ENCODE measurements at places on chromosomes 7 and 10.

GRCh38 chr7:10888861-10889260, 84.8 kb upstream of the PHF14 start:
- no peak for DNase-seq

DNA sequence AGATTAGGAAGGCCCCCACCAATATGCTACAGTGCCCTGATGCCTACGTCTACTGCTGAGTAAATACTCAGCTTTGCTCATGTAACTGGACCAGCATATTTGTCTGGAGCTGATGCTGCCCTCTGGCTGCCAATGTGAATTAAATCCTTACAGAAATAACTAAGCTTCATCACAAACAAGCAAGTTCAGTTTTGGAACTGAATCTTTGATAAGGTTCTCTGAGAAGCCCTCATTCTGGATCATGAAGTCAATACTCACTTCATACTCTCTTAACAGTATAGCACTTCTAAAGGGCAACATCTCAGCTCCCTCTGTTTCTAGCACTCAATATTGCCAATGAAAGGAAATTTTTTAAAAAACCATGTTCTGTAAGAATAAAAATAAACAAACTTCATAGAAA, 246.7 kb downstream of the ETV1 start:
- no peak for DNase-seq

GRCh38 chr10:110258542-110258941, 46.2 kb downstream of the SMNDC1 start:
- DNase-seq: no peak

DNA sequence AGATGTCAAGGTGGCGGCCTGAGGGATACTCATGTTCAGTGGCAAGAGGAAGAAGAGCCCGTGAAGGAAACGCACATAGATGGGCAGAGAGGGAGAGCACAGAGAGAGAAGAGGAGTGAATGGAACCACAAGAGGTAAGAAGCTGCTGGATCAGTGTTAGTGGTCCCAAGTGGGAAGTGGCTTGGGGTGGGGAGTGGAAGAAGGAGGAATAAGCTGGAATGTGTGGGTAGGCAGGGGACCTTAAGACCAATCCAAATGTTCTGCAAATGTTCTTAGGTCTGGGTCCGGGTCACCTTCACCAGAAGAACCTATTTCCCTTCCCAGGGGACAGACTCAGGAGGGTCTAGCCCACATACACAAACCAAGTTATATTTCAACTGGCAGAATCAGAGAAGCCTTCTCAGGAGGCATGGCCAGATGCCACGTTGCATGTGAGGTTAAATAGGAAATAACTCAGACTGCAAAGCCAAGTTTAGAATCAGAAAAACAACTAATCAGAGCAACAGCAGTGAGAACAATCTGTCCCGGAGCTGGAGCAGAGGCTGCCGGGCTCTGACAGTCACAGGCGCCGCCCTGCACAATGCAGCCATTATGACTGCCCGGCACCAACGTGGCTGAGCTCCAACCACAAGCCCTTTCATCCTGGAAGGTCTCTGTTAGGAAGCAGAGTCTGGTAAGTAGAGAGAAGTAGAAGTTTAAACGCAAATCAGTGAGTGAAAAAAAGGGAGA, 78.6 kb upstream of the ARMC3 start:
- no peak for DNase-seq

- no peak for DNase-seq
Observed at GRCh38 chr10:15609246-15609645, 110.5 kb downstream of the ITGA8 start.

Measured in stimulated activated naive CD4-positive, alpha-beta T cell (primary cell).